ENCODE measurements at places on chromosomes 2 and 18. TPM values are rescaled to one million over a fixed set of nuclear protein-coding genes. Genes with fewer than 3 reads are reported as not detected.

DNA sequence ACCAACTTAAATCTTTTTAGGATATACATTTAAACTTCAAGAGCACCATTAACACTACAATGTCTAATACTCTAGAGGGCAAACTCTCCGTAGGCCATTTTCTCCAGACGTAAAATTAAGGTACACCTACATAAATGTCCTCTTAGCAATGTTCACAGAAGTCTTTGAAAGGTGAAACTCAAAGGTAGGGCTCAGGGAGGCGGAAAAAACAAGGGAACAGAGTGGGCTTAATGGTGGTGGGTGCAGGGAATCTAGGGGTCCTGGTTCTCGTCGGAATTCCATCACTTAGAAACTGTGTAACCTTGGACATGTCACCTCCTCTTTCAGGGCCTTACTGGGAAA is 668 bp downstream of the NFU1 start:
- DNase-seq: no peak
- no peaks in the 10 kb centered on the region for H3K27me3 ChIP-seq
- H3K36me3 ChIP-seq: no peaks in the 10 kb centered on the region
- no peaks in the 10 kb centered on the region for H3K4me1 ChIP-seq
- peak overlapping the region; percentile 96 for H3K27ac ChIP-seq

RAB31 gene
- 110 TPM for total RNA-seq

IL36RN gene
- total RNA-seq: not detected

DNA sequence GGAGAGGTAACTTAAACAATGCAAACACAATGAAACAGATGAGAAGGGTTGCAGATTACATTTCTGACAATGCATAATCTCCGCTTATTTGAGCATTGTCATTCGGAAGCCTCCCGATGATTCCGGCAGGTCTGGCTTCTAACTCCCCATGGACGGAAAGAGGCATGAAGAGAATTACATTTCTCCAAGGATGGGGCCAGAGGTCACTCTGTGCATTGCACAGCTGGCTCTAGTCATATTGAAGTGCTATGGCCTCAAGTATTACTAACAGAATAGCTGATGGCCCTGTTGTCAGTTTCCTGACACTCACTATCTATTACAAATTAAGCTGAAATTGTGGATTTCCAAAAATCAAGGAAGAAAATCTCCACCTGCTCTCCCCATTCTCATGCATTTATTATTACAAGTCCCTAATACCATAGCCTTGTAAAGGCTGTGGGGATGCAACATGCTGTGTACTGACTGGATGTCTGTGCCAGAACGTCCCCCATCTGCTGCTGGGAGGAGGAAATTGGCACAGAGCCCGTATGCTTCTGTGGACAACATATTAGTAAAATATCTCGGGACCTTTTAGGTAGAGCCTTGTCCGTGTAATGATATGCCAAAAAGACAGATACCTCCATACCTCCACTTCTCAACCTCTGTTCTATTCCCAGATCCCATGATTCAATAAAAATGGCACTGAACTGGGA is 168.1 kb downstream of the SETBP1 start:
- H3K4me3 ChIP-seq: no peak overlapping the region
- H3K36me3 ChIP-seq: no peaks in the 10 kb centered on the region
- H3K4me1 ChIP-seq: no peaks in the 10 kb centered on the region
- H3K27ac ChIP-seq: no peak overlapping the region
- H3K27me3 ChIP-seq: no peaks in the 10 kb centered on the region
- DNase-seq: no peak

LPIN2 gene
- total RNA-seq: 38.1 TPM

CXCR1 gene
- total RNA-seq: not detected

DNA sequence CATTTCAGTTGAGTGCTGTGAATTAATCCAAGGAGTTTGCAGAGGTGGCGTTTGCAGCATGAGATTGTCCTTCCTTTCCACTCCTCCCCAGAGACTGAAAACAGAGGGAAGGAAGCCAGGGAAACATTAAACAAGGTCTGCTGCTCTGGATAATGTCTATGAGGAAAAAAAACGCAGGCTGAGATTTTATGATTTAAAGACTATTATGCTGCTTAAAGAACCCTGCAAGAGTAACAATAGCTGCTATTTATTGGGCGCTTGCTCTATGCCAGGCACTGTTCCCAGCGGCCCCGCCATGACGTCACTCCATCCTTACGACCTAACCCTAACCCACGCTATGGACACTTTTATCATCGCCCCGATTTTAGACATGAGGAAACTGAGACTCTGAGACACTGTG is 222.4 kb downstream of the BCL2 start:
- H3K36me3 ChIP-seq: no peaks in the 10 kb centered on the region
- H3K4me3 ChIP-seq: no peak overlapping the region
- H3K4me1 ChIP-seq: no peaks in the 10 kb centered on the region
- H3K27me3 ChIP-seq: no peaks in the 10 kb centered on the region
- no peak for DNase-seq

DNA sequence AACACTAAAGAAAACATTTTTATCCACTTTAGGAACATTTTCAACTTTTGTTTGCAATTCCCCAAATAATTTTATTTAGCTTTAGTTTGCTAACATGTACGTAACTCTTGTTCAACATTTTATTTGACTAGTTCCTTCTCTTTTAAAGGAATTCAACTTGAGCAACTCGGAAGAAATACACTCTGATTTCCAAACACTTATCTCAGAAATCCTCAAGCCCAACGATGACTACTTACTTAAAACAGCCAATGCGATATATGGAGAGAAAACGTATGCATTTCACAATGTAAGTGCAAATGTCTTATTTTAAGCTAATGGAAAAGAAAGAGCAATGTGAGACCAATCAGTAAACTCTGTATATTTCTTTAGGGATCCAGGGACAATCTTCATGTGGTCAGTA is 10.1 kb downstream of the SERPINB10 start:
- DNase-seq: no peak
- H3K4me3 ChIP-seq: no peak overlapping the region
- H3K36me3 ChIP-seq: no peaks in the 10 kb centered on the region
- H3K27ac ChIP-seq: no peak overlapping the region
- H3K4me1 ChIP-seq: no peaks in the 10 kb centered on the region

- H3K36me3 ChIP-seq: no peaks in the 10 kb centered on the region
- H3K4me3 ChIP-seq: no peak overlapping the region
- DNase-seq: no peak
- no peaks in the 10 kb centered on the region for H3K4me1 ChIP-seq
- H3K27me3 ChIP-seq: no peaks in the 10 kb centered on the region
- H3K27ac ChIP-seq: no peak overlapping the region
Observed at GRCh38 chr2:98324181-98324580, 22.1 kb upstream of the CNGA3 start.

DNA sequence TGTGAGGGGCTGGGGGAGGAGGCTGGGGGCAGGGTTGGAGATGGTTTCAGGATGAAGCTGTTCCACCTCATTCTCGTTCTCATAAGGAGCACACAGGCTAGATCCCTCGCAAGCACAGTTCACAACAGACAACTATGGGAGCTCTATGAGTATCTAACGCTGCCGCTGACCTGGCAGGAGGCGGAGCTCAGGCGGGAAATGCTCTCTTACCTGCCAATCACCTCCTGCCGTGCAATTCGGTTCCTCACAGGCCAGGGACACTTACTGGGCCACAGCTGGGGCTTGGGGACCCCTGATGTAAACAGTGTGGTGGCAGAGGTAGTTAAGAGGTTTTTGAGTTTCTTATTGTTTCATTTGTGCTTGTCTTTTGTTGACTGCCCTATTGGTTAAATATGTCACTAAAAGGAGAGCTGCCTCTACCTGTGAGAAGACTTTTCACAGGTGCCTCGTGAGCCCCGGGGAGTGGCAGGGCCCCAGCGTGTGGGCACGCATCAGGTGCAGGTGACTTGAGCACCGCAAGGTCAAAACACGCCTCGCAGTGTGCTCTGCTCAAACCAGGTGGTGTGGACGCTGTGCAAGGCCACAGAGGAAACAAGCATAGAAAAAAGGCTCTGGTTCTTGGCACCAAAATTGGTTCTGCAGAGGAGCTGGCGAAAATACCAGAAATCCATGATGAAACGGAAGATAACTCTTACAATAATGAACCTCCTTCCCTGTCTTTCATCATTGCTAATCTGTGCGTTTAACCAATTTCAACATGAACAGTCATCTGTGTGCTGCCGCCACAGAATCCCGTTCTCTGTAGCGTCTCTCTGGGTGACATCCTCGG is 10.2 kb downstream of the MLPH start:
- no peaks in the 10 kb centered on the region for H3K36me3 ChIP-seq
- peaks cover 8% of the 10 kb centered on the region for H3K4me1 ChIP-seq
- H3K27ac ChIP-seq: peak overlapping the region; percentile 87
- DNase-seq: no peak
- no peaks in the 10 kb centered on the region for H3K27me3 ChIP-seq

DNA sequence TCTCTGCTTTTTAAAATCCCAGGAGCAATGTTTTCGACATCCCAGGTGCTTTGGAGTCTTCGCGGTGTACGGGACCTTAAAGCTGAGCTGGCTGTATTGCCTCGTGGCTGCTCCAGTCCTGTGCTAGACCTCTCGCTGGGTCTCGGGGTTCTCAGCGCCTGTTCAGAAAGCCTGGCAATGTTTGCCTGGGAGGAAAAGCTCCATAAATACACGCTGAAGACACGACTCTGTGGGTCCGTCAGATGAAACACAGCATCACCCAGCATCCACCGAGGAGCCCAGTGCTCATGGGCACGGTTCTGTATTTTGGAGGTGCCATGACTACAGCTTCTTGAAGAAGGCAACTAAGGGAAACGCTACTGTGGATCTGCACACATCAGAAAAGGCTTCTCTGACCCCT is 21.6 kb downstream of the MBP start:
- H3K4me3 ChIP-seq: no peak overlapping the region
- H3K36me3 ChIP-seq: no peaks in the 10 kb centered on the region
- no peaks in the 10 kb centered on the region for H3K27me3 ChIP-seq
- DNase-seq: peak; percentile 14
- peak overlapping the region; percentile 14 for H3K27ac ChIP-seq

GRCh38 chr2:28347596-28347995 is 45.1 kb upstream of the FOSL2 start:
- H3K4me3 ChIP-seq: no peak overlapping the region
- DNase-seq: no peak
- no peak overlapping the region for H3K27ac ChIP-seq
- H3K4me1 ChIP-seq: no peaks in the 10 kb centered on the region
- no peaks in the 10 kb centered on the region for H3K27me3 ChIP-seq

GRCh38 chr2:52454962-52455361 is 1312.6 kb upstream of the CHAC2 start:
- H3K4me1 ChIP-seq: no peaks in the 10 kb centered on the region
- no peak overlapping the region for H3K27ac ChIP-seq
- H3K4me3 ChIP-seq: no peak overlapping the region
- H3K36me3 ChIP-seq: no peaks in the 10 kb centered on the region

- H3K4me3 ChIP-seq: no peak overlapping the region
- no peaks in the 10 kb centered on the region for H3K4me1 ChIP-seq
- H3K27me3 ChIP-seq: no peaks in the 10 kb centered on the region
- H3K27ac ChIP-seq: no peak overlapping the region
Observed at GRCh38 chr2:203510256-203510940, 24.7 kb downstream of the RAPH1 start.

Measured in breast epithelium (tissue), 4 donors.